ENCODE measurements at places on chromosomes 5 and 9.

GRCh38 chr5:121090822-121091221 is 626.7 kb downstream of the PRR16 start:
- DNase-seq: no peak

GRCh38 chr5:43523662-43524072 is 8.7 kb upstream of the C5orf34 start:
- DNase-seq: no peak

DNA sequence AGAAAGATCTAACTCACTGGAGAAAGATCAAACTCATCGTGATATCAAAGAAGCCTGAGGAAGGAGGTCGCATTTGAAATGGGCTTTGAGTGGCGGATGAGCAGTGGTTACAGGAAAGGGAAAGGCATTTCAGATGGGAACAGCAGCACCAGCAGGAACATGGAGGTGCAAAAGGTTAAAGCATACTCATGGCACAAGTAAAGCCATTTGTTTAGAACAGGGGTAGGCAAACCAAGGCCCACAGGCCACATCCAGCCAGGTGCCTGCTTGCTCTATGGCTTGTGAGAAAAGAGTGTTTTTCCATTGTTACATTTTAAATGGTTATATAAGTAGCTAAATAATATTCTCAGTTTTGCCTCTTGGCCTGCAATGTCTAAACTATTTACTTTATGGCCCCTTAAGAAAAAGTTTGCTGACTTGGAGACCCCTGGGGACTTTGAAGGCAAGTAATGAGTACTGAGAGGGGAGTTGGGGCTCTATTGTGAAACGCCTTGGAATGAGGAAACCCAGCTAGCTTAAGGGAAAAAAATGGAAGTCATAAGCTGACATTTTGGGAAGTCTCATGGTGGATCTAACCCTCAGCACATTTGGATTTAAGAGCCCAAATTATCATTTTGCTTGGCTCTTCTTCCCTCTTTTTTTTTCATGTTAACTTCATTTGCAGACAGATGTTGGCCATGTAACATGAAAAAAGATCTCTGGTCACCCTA is 211.1 kb downstream of the NR3C1 start:
- no peak for DNase-seq

DNA sequence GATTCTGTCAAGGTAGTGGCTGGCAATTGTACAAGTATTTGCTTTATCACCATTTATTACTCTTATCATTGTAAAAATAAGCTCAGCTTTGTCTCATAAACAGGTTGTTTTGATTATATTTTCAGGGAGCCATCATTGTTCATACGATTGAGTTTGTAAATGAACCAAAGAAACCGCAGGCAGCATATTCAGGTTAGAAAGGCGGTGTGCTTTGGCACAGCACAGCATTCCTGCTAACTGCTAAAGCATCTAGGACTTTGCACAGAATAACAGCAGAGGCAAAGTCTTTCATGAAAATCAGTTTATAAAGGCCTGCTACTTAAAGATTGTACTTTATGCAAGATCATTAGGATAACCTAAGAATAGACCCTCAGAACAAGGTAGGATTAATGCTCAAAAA is 281.5 kb upstream of the SLC24A2 start:
- no peak for DNase-seq

- no peak for DNase-seq
Observed at GRCh38 chr5:83517072-83517687, 45.6 kb downstream of the VCAN start.

DNA sequence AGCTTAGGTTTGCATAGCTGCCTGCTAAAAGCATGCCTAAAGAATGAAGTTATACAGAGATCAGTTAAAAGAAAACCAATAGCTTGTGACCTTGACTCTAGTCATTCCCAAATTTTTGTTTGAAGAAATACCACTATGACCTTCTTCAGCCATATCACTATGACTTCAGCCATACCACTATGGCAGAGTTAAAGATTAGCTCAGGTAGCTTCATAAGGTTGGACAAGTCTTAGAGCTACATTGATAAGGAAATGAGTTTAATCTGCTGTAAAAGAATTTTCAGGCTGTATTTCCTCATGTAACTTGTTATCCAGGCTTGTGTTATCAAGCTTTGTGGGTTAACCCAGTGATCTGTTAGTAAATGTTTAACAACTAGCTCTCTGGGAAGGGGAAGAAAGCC is 30.7 kb downstream of the C6 start:
- DNase-seq: no peak

DNA sequence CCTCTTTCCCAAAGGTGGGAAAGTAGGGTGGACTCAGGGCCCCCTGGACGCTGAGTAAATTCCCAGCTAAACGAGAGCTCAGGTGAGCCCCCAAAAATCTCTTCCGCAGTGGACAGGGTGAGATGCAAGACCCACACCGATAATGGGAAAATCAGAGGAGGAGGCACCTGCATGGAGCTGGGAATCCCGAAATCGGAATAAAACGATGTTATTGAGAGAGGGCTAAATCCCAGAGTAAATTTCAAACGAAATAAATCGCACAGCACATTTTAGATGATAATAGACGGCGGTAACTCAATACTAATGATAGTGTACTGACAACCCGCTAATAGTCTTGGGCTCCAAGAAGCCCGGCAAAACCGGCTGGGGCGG is 3.0 kb upstream of the BARHL1 start:
- DNase-seq: no peak
